ENCODE measurements at places on chromosomes 1 and 21. TPM values are rescaled to one million over a fixed set of nuclear protein-coding genes. Genes with fewer than 3 reads are reported as not detected.

DNA sequence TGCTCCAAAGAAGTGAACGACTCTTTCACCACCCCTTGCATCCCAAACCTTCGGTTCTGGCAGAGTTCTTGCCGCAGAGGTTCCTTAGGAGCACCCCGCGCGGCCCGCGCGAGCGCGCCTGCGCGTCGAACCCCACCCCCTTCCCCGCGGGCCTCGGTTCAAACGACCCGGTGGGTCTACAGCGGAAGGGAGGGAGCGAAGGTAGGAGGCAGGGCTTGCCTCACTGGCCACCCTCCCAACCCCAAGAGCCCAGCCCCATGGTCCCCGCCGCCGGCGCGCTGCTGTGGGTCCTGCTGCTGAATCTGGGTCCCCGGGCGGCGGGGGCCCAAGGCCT is at the start of gene C1orf56:
TSS of gene C1orf56 (plus strand) at position 161 of the 334 bp plus-strand sequence. CDS start at position 258, 97 bp downstream.
- peak; percentile 83 for DNase-seq

DNA sequence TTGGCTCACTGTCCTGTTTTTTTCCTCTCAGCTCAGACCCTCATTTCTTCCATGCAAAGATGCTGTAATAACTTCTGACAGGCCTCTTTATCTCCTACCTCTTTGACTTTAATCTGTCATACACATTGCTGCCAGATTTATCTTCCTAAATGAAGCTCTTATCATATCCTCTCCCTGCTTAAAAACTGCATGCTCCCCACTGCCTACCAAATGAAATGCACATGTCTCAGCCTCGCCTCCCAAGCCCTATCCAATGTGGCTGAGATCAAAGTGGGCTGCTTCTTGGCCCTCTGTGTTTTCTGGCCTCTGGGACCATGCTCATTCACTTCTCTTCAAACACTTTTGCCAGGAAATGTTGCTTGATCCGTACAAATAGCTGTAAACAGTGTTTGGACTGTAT is 38.3 kb downstream of the IRF2BP2 start:
- DNase-seq: peak; percentile 64

- no peak for DNase-seq
These were observed 22.1 kb downstream of the BATF3 start for GRCh38 chr1:212677573-212677972.

- no peak for DNase-seq
These were observed 70.3 kb downstream of the PIK3CD start for GRCh38 chr1:9721606-9722377.

DNA sequence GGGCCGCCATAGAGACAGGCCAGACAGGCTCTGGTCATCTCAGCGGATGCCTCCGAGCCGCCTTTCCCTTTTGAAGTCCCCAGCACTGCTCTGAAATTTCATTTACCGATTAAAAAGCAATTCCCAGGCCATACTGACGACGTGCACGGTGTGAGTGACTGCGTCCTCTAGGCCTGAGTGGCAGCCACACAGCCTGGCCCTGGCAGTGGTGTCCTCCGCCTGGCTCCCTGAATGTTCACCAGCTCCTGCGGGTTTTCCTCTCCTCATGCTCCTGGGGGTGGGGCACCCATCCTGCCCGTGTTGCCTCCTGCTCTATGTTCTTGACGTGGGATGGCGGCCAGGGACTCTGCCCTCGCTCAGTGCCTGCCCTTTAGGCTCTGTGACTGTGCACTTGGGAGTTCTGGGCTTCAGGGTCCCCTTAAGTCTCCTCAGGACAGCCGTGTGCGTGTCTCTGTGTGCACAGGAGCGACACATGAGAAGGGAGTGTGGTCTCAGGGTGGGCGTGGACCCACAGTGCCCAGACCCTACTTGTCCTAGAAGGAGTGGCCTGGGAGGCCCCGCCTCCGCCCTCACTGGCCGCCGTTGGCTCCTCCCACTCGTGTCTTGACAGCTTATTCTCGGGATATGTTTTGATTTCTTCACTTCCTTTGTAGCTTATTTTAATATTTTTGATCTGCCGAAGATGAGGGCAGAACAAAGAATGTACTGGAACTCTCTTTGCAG is 3.6 kb downstream of the SKI start:
- peak; percentile 78 for DNase-seq

- DNase-seq: no peak
These were observed 6.5 kb downstream of the LDLRAD1 start for GRCh38 chr1:54011316-54012007.

GRCh38 chr1:92599184-92599583 is 112.5 kb upstream of the GFI1 start:
- peak; percentile 35 for DNase-seq

DNA sequence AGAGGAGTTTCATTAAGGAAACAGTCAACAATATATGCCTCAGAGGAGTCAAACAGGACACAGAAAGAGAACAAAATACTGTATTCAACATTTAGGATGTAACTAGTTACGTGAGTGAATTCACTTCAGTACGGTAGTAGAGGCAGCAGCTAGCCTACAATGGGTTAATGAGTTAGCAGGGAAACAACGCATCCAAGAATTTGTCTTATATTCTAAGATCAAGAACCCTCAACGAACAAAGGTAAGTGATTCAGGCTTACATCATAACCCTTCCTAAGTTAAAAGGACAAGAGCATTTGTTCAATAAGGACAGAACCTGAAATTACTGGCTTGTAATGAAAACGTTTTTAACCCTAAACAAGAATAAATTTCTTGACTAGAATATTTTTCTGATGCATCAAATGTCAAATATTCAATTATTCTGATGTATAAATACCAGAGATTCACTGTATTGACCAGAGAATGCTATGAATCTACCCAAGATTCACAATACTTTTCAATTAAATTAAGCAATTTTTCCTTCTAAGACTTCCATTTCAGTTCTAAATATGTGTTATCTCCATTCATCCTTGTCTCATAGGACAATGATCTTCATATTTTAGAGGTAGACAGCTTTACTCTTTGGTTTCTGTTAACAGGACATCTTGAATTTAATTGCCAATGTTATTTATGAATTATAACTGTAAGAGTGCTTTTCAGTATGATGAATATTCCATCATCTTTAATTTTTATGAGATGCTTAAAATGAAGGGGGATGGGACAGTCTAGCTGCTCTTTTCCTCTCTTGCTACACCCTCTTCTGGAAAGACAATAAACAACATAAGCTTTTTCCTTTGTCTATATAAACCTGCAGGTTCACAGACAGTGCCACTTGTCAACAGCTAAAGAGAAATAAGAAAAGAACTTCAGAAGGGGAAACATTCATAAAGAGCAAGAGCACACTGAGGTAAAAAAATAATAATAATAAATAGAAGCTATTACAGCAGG is 209.5 kb downstream of the SMYD3 start:
- DNase-seq: no peak

DNA sequence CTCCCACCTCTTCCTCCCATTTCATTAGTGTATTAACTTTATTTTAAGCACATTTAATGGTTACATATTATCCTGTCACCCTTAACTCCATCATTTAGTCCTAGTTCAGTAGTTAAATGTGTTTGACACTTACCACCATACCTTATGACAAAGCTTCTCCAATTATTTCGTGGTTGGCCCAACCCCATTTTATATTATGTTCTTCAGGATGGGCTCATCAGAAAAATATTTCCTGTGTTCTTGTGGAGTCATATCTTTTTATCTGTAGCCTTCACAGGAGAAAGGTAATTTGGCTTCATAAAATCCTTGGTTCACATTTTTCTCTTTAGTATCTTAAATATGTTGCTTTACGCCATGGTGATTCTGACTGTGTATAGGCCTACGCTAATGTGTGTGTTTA is 142.3 kb upstream of the COL6A1 start:
- no peak for DNase-seq

GRCh38 chr1:46603481-46603857 is 599 bp downstream of the MKNK1 start:
- no peak for DNase-seq

- DNase-seq: no peak
These were observed 38.1 kb upstream of the SYT14 start for GRCh38 chr1:209899948-209900347.

DNA sequence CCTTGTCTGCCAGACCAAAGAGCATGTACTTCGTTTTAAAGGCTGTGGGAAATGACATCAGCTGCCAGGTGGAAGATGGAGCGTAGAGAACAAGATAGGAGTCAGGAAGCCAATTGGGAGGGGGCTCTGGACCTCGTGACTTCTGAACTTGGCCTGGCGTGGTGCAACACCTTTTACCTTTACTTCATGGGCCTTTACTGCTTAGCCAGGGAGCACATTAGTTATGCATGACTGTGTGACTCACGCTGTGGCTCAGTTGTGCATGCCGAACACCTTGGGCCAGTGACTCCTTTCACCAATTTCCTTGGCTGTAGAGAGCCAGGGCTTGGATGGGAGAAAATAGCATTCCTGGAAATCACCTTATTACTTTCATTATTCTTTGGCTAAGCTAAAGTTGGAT is 7.2 kb downstream of the XCL1 start:
- no peak for DNase-seq

DNA sequence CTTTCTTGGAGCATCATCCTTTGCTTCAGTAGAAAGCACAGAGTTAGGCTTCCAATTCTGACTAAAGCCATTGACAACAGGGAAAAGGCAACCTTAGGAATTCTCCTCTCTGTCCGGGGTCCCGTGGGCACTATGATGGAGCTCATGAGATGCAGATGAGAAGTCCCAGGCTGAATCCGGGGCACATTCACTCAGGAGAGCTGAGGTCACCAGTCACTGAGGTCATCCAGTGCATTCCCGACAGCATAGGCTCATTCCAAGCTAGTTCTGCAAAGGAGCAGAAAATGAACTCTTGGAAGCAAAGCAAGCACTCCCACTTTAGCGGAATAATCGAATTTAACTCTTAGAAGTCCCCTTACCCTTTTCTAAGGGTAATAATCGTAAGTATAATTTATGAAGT is 6.8 kb downstream of the CR1 start:
- no peak for DNase-seq

GRCh38 chr1:225944951-225945350 is 3.9 kb upstream of the LEFTY2 start:
- no peak for DNase-seq

GRCh38 chr1:179707406-179707805 is 35.7 kb upstream of the FAM163A start:
- no peak for DNase-seq

- DNase-seq: no peak
These were observed 372.2 kb upstream of the PKN2 start for GRCh38 chr1:88311907-88312306.

DNA sequence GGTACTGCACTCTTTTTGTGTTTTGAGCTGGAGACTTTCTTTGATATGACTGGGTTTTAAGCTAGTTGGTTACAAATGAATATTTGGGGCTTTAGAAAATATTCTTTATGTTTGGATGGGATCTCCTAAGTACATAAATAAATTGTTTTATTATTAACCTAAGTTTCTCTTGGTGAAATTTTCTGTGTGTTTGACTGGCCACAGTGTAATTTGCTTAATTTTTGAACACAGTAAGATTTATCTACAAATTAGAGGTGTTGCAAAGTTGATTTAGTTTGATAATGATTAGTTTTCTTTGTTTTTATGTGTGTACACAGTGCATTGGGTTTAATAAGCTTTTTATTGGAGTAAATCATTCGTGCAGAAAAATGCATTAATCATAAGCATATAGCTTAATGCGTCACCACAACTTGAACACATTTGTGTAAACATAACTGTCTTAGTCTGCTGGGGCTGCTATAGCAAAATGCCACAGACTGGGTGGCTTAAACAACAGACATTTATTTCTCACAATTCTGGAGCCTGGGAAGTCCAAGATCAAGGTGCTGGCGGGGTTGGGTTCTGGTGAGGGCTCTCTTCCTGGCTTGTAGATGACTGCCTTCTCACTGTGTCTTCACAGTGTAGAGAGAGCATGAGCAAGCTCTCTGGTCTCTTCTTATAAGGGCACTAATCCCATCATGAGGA is 17.4 kb upstream of the SLC6A9 start:
- DNase-seq: no peak

GRCh38 chr21:44801468-44802395 is at the start of gene UBE2G2:
UBE2G2 (minus strand) TSS chr21:44801820; CDS start chr21:44801748, 72 bp downstream.
- DNase-seq: peak; percentile 82

DNA sequence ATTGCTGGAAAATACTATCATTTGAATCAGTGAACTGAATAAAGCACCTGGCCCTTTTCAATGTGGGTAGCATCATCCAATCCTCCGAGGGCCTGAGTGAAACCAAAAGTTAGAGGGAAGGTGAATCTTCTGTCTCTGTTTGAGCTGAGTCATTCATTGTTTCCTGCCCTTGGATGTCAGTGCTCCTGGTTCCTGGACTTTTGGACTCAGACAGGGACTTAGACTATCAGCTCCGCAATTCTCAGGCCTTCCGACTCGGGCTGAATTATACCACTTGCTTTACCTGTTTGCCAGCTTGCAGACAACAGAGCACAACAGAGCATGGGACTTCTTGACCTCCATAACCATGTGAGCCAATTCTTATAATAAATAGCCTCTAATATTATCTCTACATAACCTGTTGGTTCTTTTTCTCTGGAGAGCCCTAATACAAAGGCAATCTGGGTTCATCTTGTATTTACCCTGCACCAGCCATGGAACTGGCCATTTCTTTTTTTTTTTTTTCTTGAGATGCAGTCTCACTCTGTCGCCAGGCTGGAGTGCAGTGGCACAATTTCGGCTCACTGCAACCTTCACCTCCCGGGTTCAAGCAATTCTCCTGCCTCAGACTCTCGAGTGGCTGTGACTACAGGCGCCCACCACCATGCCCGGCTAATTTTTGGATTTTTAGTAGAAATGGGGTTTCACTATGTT is 19.2 kb upstream of the VASH2 start:
- DNase-seq: no peak

- DNase-seq: peak; percentile 95
These were observed 109.0 kb upstream of the IPO9 start for GRCh38 chr1:201719812-201720521.

DNA sequence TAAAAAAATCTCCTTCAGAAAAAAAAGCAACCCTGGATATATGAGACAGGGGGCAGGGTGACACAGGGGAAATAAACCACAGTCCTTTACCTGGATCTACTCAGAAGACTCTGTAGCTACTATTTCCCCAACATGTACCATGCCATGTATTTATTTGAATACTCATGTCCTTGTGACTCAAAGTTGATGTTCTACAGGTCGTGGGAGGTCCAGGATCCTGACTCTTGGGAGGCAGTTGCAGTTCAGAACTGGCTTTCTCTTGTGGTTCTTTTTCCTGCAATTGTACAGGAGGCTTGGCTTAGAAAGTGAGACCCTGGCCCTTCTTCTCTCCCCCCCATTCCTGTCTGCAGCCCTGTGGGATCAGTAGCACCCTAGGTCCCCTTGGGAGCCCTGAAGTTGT is 5.8 kb upstream of the IL24 start:
- no peak for DNase-seq

- no peak for DNase-seq
These were observed 1.7 kb upstream of the MIB2 start for GRCh38 chr1:1613509-1614082.

DNA sequence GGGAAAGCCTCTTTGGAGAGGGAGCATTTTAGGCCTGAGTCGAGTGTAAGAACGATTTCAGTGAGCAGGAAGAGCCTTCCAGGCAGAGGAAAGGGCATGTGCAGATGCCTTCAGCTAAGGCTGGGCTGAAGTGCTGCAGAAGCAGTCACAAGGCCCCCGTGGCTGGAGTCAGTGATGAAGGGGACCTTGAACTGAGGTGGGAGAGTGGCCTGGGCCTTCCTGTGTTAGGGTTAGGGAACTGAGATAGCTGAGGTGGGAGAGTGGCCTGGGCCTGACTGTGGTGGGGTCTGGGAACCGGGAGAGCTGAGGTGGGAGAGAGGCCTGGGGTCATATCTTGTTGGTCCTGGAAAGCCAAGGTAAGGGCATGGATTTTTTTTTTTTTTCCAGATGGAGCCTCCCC is 50.9 kb upstream of the ETV3 start:
- no peak for DNase-seq

Gene DCST2
- not detected for total RNA-seq

Gene KIF17
- not detected for total RNA-seq

Gene TCHH
- total RNA-seq: 0.96 TPM

Gene LBR
- 75.4 TPM for total RNA-seq

Gene TRIM45
- total RNA-seq: 12.0 TPM

Gene CR1L
- total RNA-seq: not detected

Gene ADGRL4
- total RNA-seq: 3.6 TPM

Gene PPOX
- 17.3 TPM for total RNA-seq

Gene COL9A2
- total RNA-seq: 9.1 TPM

All from umbilical cord (tissue), 2 donors.